ENCODE measurements at places on chromosomes 1 and 21.

DNA sequence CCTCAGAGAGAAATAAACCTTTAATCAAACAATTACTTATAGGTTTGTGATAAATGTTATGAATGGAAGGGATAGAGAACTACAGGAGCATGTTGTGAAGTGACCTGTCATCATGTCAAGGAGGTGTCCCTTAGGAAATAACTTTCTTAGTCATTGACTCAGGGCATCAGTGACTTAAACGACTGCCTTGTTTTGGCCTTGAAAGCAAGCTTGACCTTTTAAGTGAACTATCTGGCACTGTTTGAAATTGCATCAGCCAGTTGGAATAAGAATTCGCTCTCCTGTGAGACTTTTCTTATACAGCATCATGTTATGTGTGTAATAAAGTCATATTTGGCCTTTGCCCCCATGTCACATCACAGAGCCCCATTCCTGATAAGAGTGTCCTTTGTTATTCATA lies 30.9 kb downstream of the LRRC8B start:
- no peak for DNase-seq

- no peak for DNase-seq
Measured at GRCh38 chr21:28639737-28640136, 352.9 kb downstream of the LTN1 start.

DNA sequence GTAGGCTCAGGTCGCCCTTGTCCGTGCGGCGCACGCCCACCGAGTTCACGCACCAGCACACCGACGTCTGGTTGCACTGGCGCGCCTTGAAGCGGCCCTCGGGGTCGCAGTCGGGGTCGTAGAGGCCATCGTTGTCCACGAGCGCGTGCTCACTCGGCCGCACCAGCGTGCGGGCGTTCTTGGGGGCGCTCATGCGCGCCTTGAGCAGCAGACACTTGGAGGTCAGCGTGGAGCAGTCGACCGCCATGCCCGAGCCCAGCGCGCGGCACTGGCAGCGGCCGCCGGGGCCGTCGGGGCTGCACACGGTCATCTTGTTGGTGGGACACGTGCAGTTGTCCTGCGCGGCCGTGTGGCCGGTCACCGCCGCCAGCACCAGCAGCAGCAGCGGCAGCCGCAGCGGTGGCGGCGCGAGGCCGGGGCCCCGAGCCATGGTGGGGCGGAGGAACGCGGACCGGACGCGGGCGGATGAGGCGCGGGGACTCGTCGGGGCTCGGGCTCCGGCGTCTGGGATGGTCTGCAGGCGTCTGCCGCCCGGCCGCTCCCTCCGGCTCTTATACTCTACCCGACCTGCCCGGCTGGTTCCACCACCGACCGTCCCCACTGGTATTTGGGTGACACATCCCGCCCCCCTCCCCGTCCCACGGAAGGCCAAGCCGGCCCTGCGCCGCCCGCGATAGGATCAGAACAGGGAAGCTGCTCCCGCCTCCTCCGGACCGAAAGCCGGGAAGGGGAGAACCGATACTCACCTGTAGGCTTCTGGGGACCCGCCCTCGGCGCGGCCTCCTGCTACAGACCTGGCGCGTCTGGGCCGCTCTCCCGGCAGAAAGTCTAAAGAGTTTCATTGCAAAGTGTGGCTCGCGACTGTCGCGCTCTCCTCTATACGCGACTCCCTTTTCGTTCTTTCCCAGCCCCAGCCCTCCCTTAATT lies at the start of gene TACSTD2:
Gene TACSTD2 (minus strand): TSS at position 526 of the 927 bp plus-strand sequence. CDS start 96 bp downstream, at position 430.
- DNase-seq: no peak

- no peak for DNase-seq
Measured at GRCh38 chr1:53413175-53414001, 45.8 kb upstream of the DMRTB1 start.

Measured in C1 segment of cervical spinal cord (tissue), 14 donors.